RWPE2 (cell line): ENCODE measurements at places on chromosomes 7 and 10.

DNA sequence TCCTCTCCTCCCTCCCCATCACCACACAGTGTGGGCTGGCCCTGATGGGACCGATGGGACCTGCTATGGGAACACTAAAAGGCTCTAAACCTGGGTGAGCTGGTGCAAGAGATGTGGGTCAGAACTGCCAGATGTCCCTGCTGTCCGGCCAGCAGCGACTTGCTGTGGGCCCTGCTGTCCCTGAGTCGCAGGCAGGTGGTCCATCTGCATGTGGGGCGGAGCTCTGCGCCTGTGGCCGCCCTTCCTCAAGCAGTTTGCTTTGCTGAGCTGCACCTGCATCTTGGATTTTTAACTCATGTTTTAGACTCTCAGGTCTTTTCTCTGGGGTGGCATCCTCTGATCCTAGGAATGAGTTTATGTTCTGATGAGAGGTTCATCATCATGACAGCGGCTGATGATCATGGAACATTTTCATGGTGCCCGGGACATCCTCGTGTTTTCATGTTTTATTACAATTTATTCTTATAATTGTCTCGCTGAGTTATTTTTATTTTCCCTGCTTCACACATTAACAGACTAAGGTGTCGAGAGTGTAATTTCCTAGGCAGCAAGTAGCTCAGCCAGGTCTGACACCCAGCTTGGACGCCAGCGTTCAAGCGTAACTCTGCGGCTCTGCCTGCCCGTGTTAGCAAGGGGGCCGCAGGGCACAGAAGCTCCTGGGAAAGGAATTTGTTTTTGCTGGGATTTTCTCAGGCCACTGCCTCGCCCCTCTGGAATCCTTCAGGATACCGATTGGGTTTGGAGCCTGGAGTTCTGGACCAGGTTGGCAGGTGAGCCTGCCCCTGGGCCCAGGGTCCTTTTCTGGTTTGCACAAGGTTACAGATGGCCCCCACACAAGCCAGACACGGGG, 615.2 kb upstream of the FOXK1 start:
- DNase-seq = no peak

GRCh38 chr7:41466760-41467384, 236.0 kb downstream of the INHBA start:
- DNase-seq = no peak

DNA sequence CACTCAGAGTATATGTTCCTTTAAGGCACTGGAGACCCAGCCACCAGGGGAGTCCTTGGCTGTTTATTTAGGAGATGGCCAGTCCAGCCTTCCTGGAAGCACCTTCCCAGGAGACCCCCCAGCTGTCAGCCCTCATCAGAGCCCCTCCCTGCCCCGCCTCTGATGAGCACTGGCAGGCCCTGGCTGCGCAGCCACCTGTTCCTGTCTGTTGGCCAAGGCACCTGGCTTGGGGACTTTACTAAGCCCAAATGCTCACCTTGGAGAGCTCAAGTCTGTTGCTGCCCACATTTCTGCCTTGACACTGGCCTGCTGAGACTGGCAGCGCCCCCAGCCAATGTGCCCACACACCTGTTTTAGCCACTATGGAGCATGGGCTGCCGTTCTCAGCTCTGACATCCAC, 124.7 kb downstream of the ELMO1 start:
- DNase-seq = no peak

GRCh38 chr10:30034433-30035137, 24.8 kb downstream of the JCAD start:
- no peak for DNase-seq

GRCh38 chr10:120521880-120522279, 64.9 kb downstream of the PLPP4 start:
- DNase-seq = no peak

DNA sequence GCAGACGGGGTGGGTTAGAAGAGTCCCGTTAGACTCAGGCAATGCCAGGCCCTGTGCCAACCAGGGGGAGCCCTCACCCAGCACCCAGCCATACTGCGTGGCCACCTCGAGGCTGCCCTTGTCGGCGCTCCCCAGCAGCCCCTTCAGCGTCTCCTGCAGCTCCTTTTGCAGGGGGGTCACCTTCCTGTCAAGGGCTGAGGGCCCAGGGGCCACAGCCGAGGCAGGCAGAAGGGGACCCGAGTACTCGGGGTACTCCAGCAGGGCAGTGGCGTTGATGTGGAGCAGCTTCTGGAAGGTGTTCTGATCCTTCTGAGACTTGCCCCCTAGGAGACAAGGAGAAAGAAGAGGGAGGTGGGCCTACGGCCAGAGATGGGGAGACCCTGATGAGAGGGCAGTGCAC, 9.7 kb downstream of the TBRG4 start:
- DNase-seq = no peak

- no peak for DNase-seq
These were observed 19.9 kb downstream of the SPAG6 start for GRCh38 chr10:22365233-22365632.

DNA sequence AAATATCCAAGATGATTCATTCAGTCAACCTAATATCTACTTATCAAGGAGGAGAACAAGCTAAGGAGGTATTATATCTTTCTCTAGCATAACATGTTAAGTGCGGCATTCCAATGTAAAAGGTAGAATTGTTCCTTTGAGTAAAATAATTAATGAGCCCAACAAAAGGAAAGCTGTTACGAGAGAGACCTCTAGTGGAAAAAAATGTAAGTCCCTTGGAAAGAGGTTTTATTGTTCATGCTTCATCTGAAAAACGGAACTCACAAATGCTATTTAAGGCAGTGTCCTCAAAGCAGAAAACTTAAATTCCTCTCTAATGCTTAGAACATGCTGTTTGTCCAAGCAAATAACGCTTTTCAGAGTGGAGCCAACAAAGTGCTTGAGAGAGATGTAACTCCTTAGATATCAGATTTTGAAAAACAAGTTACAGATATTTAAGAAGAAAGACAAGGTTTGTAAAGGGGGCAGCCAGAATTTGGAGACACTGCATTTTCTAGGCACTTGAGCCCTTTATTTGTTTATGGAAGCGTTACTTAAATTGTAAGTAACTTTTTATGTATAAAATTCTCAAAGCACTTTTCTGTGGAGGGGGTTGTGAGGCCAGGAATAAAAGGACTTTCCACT, 119.9 kb downstream of the TFEC start:
- DNase-seq = no peak

- peak; percentile 85 for DNase-seq
These were observed 32.4 kb upstream of the HSPA12A start for GRCh38 chr10:116774728-116775151.

- DNase-seq = no peak
These were observed 162.9 kb downstream of the SH3PXD2A start for GRCh38 chr10:103692436-103692951.

DNA sequence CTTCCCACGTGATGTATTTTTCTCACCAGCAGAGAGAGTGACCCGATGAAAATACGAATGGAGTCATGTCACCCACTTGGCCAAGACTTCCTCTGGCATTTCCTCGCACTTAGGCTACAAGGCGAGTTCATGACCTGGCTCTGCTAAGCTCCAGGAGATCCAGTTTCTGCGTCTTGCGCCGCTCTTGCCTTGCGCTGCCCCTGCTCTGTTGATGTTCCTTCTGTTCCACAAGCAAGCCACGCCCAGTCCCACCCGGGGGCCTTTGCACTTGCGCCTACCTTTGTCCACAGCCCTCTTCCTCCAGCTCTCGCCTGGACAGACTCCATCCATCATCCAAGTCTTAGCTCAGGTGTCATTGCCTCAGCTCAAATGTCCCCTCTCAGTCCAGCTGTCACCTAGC, 116.3 kb upstream of the SHH start:
- DNase-seq = no peak

GRCh38 chr7:38069052-38069451, 109.0 kb upstream of the STARD3NL start:
- no peak for DNase-seq

- no peak for DNase-seq
These were observed 940.7 kb downstream of the NRG3 start for GRCh38 chr10:82815680-82816079.

- DNase-seq = no peak
These were observed 5.2 kb downstream of the MRPS24 start for GRCh38 chr7:43864126-43864525.

DNA sequence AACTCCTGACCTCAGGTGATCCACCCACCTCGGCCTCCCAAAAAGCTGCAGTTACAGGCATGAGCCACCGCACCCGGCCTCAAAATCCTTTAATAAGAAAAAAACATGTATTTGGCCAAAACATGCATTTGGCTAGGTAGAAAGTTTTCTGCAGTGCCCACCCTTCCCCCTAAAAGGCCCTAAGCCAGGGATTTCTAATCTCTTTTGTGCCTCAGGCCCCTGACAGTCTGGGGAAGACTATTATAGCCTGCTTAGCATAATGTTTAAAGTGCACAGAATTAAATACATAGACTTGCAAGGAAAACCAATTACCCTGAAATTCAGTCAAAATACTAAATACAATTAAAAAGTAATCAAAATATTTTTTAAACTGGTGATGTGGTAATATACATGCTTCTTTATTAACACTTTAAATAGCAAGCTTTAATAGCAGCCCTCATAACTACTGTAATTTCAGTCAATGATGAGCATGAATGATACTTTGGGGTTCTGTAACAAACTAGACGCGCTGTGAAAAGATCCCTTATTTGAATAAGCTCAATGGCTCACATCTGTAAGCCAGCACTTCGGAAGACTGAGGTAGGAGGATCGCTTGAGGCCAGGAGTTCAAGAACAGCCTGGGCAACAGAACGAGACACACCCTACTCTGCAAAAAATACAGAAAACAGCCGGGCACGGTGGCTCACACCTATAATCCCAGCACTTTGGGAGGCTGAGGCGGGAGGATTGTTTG, 29.9 kb downstream of the SPDYE6 start:
- no peak for DNase-seq

DNA sequence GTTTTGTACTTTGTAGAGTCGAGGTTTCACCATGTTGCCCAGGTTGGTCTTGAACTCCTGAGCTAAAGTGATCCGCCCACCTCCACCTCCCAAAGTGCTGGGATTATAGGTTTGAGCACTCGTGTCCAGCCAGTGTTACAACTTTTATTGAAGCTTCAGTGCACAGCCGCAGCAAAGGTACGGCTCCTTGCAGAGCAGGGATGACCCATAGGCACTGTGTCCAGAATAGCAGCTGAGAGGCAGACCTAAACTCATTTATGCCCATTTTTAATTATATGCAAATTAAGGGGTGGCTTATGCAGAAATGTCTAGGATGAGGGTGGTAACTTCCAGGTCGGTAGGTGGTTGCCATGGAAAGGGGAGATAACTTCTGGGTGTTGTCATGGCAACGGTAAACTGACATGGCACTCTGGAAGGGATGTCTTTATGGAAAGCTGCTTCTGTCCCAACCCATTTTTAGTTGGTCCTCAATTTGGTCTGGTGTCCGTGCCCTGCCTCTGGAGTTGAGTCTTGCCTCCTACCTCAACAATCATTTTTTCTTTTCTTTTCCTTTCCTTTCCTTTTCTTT, 22.7 kb downstream of the NYAP1 start:
- no peak for DNase-seq
